ENCODE measurements at places on chromosomes 7 and 10. TPM values are rescaled to one million over a fixed set of nuclear protein-coding genes. Genes with fewer than 3 reads are reported as not detected.

MMD2 gene
- polyA plus RNA-seq, result 0.42 TPM

POLR2J2 gene
- polyA plus RNA-seq, result 1.3 TPM

SPDYE18 gene
- 1.2 TPM for polyA plus RNA-seq

VSIR gene
- not detected for polyA plus RNA-seq

TRAPPC14 gene
- 43.5 TPM for polyA plus RNA-seq

OR6V1 gene
- not detected for polyA plus RNA-seq

PFKP gene
- polyA plus RNA-seq, result 27.9 TPM

ACSM6 gene
- not detected for polyA plus RNA-seq

ATOH7 gene
- 3.0 TPM for polyA plus RNA-seq
